ENCODE measurements at places on chromosomes 6 and 20. TPM values are rescaled to one million over a fixed set of nuclear protein-coding genes. Genes with fewer than 3 reads are reported as not detected.

The HLA-DRB5 gene
- 0.40 TPM for total RNA-seq

- no peak for DNase-seq
These were observed 469 bp downstream of the GTSF1L start for GRCh38 chr20:43726333-43726732.

- DNase-seq: no peak
These were observed 96.5 kb downstream of the PLEKHG1 start for GRCh38 chr6:150696190-150696589.

DNA sequence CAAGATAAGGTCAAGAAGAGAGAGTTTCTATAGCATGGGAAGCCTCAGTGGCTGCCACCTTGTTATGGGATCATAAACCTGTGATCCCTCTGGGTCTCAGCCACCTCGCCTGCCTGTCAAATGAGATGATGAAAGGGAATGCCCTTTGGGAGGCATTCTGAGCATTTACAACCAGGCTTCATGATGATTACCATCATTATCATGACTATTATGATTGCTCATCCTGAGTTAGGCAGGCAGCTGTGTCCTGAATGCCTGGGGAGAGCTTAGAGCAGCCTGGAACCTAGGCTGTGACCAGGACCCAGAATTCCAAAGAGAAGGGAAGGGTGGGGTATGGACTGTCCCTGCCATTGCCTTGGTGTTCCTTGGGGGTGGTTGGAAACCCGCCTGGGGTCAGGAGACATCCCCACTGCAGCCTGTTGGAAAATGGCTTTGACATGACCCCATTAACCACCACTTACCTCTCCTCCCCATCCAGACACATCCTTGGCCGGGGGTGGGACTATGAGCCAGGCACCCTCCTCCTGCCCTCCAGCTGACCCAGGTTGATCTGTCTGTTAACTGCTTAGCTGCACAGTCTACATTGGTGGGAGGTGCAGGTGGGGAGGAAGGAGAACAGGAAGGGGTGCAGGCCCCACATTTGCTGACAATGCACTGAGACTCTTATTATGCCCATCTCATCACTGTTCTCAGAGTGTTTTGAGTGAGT, 51.9 kb downstream of the LRFN2 start:
- no peak for DNase-seq

DNA sequence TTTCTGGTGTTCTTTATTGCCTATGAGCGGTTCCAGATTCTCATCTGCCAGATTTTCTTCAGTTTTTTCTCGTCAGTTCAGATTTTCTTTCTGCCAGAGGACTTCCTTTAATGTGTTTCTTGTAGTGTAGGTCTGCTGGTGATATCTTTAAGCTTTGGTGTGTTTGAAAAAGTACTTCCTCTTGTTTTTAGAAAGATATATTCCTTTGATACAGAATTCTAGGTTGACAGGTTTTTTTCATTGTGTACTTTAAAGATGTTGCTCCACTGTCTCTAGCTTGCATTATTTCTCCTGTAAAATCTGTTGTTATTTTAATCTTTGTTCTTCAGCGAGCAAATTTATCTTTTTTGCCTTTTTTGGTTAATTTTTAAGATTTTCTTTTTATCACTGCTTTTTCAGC, 36.9 kb downstream of the ASXL1 start:
- DNase-seq: no peak

- peak; percentile 51 for DNase-seq
These were observed 79.5 kb upstream of the PREP start for GRCh38 chr6:105482227-105482844.

The TRAPPC3L gene
- total RNA-seq: not detected

GRCh38 chr20:4130404-4131189, 115.2 kb upstream of the RNF24 start:
- peak; percentile 57 for DNase-seq

GRCh38 chr6:105210932-105211531, 31.2 kb upstream of the POPDC3 start:
- no peak for DNase-seq

The FAM162B gene
- 5.2 TPM for total RNA-seq

The NFATC2 gene
- total RNA-seq: 2.4 TPM

DNA sequence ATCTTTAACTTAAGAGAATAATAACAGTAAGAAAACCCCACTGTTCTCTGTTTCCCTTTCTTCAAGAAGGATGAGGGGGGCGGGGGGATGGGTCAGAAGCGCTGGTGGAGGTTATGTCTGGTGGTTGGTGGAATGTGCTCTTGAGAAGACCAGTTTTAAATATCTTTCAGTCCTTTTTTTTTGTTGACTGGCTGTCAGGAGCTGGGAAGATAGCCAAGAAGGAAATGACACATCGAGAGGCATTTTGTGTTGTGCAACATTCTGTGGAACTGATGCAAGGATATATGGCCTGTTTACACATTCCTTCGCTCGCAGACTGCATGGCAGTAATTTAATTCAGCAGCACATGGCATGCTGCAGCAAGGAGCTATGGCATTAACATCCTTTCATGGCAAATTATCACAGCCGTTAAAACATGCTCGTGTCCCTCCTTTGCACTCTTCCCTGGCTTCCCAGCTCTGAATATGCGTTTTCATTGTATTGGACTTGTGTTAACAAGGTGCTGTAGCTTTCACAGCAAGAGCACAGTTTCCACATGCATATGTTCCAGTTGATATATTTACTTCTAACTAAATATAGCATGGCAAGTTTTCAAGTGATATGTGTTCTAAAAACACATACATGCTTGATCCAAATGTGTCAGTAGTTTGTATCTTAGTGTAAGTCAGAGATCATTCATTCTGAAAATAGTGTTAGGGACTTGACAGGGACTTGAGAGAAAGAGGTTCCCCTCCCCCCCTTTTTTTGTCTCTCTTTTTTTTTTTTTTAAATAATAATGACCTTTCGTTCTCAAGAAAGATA, 68.2 kb upstream of the SUPT3H start:
- peak; percentile 99 for DNase-seq

GRCh38 chr6:5997420-5997987, 9.2 kb downstream of the NRN1 start:
- DNase-seq: peak; percentile 52

The BAG2 gene
- 0.87 TPM for total RNA-seq

GRCh38 chr6:52325695-52326471, 36.1 kb upstream of the PAQR8 start:
- DNase-seq: no peak

The CTCFL gene
- not detected for total RNA-seq

The HS3ST5 gene
- not detected for total RNA-seq

The QRSL1 gene
- total RNA-seq: 7.3 TPM

DNA sequence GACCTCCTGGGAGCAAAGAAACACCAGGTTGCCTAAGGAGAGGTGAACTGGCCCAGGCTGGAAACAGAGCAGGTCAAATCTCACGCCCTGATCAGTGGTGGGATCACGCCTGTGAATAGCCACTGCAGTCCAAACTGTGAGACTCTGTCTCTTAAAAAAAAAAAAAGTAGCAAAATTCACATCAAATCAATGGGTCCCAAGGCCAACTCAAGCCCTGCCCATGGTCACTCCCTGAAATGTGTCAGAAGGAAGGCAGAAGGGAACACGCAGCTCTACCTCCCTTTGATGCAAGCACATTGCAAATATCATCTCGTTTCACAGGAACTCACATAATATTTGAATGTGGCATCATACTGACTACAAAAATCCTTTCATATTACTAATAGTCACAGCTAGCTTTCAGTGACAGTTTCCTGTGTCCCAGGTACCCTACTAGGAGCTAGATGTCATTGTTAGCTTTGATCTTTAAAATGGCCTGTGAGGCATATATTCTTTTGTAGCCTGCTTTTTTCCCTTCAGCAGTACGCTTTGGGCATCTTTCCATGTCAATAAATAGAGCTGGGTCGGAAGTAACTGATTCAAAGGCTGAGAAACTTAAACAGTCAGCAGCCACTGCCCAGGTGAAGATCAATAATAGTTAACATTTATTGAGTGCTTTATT, 14.4 kb upstream of the TTPAL start:
- no peak for DNase-seq

The ANKRD66 gene
- total RNA-seq: not detected

GRCh38 chr6:72140795-72141194, 254.4 kb downstream of the RIMS1 start:
- DNase-seq: peak; percentile 1

DNA sequence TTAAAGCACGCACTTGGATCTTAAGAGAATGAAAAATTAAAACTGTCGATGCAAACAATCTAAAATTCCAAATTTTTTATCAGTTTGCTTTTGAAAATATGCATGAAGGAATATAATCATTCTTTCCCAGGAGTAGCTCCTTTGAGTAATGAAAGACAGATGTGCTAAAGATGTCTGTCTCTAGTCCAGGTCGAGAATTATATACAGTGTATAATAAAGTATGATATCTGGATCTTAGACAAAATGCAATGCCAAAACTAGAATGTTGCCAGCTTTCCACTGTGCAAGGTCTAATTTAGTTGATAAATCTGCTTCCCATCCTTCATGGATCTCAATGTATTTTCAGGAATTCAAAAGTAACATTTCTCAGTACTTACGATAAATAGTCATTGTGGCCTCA, 65.1 kb upstream of the ADGRG6 start:
- DNase-seq: no peak

GRCh38 chr6:30450909-30451841, 38.1 kb upstream of the HLA-E start:
- DNase-seq: no peak

- peak; percentile 13 for DNase-seq
These were observed 723 bp downstream of the AKIRIN2 start for GRCh38 chr6:87701344-87701675.

The VSX1 gene
- not detected for total RNA-seq

The KHDC1L gene
- not detected for total RNA-seq

DNA sequence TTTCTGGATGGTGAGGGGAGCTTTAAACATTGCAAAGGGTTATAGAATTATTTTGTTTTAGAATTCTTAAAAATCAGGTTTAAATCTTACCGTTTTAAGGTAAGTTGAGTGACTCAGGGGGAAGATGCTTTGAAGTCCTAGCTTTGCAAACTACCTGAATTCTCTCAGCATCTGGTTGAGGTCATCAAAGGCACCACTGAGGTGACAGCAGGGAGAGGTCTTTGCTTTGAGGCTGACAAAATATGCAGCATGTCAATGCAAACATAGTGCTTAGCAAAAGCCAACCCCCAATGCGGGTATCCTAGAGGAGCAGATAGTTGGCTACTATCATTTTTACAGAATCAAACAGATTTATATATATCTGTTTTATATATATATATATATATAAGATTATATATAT, 219.5 kb downstream of the SLC24A3 start:
- no peak for DNase-seq

The VTA1 gene
- 13.5 TPM for total RNA-seq

The BRPF3 gene
- 7.7 TPM for total RNA-seq

DNA sequence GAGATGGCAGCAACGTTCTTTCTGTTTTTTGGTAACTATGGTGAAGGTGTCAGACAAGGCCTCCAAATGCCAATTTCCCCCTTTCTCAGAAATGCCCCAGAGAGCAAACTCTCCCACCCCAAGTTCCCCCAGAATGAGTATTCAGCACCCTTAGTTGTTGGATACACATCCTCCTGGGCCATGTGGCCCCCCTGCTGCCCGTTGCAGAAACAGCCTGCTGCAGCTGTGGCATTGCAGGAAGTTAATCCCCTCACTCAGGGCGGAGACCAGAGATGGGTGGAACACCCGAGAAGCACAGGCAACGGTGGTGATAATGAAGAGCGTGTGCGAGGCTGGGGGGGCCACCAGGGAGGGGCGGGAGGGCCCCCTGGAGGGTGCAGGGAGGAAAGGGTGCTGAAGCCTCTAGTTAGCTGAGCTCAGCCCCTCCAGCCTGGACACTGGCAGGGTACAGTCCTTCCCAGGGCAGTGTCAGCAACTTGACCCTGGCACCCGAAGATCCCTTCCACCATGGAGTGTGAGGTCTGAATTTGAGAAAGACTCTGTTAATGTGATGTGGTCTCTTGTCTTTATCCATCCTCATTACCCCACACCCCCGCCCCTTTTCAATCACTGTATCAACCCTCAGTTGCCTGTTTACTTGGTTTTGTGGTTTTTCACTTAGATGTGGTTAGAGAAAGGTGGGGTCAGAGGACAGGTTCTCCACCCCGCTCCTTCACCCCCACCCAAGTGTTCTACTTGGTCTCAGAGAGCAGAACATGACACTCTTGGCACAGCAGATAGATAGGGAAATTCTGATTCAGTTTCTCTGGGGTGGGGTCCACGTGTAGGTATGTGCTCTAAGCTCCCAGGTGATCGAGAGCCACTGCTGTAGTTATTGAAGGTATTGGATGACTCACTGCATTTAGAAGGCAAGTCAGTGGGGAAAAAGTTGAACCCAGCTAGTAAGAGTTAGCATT, 208.8 kb upstream of the SUPT3H start:
- no peak for DNase-seq
